Occipital lobe (tissue), 3 donors: ENCODE measurements at places on chromosomes 2 and 18. TPM values are rescaled to one million over a fixed set of nuclear protein-coding genes. Genes with fewer than 3 reads are reported as not detected.

The RGPD8 gene
- 39.3 TPM for total RNA-seq

DNA sequence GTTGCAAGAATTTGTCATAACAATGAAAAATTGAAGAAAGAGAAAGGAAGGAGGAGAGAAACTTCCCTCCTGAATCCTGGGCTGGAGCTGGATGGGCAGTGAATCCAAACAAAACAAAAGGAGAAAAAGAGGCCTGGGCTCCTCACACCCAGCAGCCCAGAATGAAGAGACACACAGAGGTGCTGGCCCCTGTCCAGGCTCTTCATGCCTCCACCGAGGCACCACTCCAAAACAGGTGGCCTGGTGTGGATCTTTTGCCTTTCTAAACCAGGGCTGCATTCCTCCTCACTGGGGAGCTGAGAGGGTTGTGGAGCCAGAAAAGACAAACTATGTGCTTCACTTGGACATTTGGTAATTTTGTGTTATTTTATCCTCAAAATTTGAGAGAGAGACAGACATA, 76.0 kb downstream of the FAM124B start:
- no peak for DNase-seq

- no peak for DNase-seq
These were observed 42.7 kb upstream of the GLS start for GRCh38 chr2:190837952-190838361.

The LYPD6 gene
- 14.3 TPM for total RNA-seq

The SKA1 gene
- 2.3 TPM for total RNA-seq

DNA sequence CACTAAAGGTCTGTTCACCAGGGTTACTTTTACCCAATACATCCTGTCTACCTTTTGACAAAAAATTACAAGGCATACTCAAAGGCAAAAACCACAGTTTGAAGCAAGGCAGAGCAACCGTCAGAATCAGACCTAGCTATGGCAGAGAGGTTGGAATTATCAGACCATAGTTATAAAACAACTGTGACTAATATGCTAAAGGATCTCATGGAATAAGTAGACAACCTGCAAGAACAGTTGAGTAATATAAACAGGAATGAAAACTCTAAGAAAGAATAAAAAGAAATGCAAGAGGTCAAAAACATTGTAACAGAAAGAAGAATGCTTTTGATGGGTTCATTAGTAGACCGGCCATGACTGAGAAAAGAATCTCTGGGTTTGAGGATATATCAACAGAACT, 318.8 kb upstream of the KCNH7 start:
- DNase-seq: no peak

GRCh38 chr2:1837022-1837421, 92.7 kb upstream of the PXDN start:
- no peak for DNase-seq

- DNase-seq: no peak
These were observed 95.2 kb downstream of the ZCCHC2 start for GRCh38 chr18:62617793-62618591.

DNA sequence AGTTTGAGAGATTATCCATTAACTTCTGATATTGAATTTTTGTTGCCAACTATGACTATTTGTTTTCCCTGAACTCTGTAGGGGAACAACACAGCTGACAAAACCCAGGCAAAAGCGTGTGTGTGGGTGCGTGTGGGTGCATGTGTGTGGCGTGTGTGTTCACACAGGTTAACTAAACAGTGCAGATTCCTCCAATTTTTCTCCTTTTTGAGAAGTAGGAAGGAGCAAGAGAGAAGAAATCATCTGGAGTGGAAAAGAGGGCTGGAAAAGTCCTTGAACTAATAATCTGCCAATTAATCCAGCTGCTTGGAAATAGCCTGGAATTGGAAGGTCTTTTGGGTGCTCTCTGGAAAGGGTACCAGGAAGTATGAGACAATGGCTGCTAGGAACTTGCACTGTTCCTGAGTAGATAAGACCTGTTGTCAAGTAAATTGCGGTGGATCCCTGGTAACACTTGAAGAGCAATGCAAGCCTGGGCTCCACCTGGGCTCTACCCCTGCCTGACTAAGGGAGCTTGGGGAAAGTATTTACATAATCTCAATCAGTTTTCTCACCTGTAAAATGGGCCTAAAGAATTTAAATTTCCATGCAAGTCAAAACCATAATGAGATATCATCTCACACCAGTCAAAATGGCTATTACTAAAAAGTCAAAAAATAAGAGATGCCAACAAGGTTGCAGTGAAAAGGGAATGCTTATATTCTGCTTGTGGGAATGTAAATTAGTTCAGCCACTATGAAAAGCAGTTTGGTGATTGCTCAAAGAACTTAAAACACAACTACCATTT, 40.5 kb upstream of the IL1R1 start:
- no peak for DNase-seq

DNA sequence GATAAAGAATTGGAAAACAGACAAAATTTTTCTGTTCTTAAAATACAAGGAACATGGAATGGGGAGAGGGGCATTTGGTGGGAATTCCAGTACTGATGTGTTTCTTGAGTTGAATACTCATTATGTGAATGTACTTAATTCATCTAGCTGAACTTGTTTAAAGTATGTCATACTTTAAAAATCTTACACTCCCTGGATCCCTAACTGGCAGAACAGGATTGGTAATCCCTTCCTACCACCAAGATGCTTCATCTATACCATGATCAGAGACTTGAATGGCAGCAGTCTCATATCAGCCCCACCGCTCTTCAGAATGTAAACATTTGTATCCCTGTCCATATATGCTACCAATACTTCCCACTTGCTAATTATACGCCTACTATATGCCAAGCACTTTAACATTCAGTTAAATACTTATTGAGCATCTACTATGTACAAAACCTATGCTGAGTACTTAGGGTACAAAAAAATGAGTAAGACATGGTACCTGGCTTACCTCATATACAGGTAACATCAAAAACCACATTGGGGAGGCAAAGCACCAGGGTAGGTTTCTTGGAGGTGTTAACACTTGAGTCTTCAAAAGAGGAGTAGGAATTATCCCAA, 5.3 kb downstream of the MEMO1 start:
- no peak for DNase-seq

The NTSR2 gene
- 0.31 TPM for total RNA-seq

- no peak for DNase-seq
These were observed 490.6 kb downstream of the IRS1 start for GRCh38 chr2:226308986-226309385.

DNA sequence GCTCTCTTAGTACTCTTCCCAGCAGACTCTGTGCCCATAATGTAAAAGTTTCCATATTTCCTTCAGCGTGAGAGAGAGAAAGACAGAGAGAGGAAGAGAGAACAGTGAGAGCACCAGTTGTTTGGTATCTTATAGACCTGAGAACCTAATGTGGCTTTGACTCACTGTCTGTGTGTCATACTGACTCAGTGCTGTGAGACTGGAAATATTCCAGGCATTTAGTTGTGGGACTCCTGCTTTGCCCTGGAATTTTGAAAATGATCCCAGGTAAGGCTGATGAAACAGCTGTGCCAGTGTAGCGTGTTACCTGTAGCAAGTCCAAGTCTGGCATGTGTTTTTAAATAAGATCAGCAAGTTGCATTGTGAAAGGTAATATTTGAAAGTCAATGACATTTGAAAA, 87.9 kb upstream of the KCNH7 start:
- DNase-seq: peak; percentile 2
